ENCODE measurements at places on chromosomes 7 and 10.

DNA sequence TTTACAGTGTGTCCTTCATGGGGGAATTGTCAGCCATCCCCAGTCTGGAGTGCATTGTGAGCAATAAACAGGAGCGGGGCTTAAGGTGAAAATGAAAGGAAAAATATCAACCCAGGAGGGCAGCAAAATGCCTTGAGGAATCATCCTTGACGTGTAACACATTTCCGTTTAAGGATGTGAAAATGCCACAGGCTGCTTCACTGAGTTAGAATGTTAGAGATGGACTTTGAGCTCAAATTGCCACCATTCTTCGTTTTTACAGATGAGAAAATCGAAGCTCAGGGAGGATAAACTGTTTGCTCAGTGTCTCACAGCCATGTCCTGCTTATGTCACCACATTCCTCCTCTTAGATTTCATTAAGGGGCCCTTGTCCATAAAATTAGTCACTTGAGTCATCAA is 23.1 kb downstream of the SORCS3 start:
- no peaks in the 10 kb centered on the region for H3K36me3 ChIP-seq
- DNase-seq: no peak
- H3K4me3 ChIP-seq: no peak overlapping the region
- H3K27ac ChIP-seq: no peak overlapping the region
- H3K4me1 ChIP-seq: no peaks in the 10 kb centered on the region

DNA sequence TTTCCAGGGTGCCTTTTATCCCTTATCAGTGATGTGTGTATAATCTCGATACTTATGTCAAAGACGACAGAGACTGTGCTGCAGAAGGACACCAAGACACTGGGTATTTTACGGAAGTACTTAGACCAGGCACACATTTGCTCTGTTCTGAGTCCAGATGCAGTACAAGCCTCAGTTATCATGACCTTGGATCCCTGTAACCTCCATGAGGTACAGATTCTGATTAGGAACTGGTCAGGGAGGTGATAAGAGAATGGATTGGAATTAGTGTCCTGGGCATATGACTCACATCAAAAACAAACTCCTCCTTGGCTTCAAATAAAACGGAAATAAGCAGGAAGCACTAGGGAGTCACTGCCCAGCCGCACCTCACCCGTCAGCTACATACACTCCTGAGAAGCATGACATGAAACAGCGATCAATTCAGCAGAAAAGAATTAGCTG is 146.5 kb downstream of the SFMBT2 start:
- no peak for DNase-seq
- H3K36me3 ChIP-seq: peaks cover 22% of the 10 kb centered on the region
- H3K4me3 ChIP-seq: no peak overlapping the region
- H3K27me3 ChIP-seq: no peaks in the 10 kb centered on the region
- peaks cover 13% of the 10 kb centered on the region for H3K4me1 ChIP-seq
- no peak overlapping the region for H3K27ac ChIP-seq

DNA sequence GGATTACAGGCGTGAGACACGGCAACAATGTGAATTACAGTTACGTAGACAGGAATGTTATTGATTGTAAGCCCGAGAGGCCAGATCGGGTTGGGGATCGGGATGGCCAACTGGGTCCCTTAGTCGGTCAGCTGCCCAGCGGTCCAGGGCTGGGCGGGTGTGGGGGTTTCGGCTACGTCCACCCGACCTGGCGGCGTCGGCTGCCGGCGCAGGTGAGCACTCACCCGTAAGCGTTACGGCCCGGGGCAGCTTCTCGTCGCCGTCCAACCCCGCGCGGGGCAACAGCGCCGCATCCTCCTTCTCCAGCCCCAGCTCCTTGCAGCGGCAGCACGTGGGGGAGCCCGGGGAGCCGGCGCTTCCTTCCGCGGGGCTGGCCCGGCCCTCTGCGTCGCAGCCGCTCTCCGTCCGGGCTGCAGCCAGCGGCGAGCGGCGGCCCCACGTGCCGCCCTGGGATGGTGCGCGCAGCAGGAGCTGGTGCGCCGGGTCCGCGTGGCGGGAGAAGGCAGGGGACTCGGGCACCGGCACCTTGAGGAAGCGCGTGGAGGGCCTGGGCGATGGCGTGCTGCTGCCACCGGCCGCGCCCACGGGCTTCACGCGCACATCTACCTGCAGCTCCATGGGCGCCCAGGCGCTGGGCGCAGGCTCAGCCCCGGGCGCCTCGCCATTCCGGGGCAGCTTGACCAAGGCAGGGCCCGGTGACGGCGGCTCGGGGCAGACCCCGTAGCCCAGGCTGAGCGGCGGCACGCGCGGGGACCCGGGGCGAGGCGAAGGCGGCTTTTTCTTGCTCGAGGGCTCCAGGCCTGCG is 609 bp downstream of the KLRG2 start:
- no peak overlapping the region for H3K27ac ChIP-seq
- H3K36me3 ChIP-seq: no peaks in the 10 kb centered on the region
- peak overlapping the region; percentile 53 for H3K4me3 ChIP-seq
- H3K4me1 ChIP-seq: no peaks in the 10 kb centered on the region
- H3K27me3 ChIP-seq: no peaks in the 10 kb centered on the region
- DNase-seq: no peak

- H3K4me1 ChIP-seq: no peaks in the 10 kb centered on the region
- no peak overlapping the region for H3K4me3 ChIP-seq
- H3K27me3 ChIP-seq: no peaks in the 10 kb centered on the region
- no peak for DNase-seq
These were observed 309.0 kb upstream of the IMMP2L start for GRCh38 chr7:111871283-111871682.

- no peak overlapping the region for H3K27ac ChIP-seq
- no peaks in the 10 kb centered on the region for H3K4me1 ChIP-seq
- DNase-seq: no peak
These were observed 956.9 kb upstream of the ZNF722 start for GRCh38 chr7:63041786-63042185.

DNA sequence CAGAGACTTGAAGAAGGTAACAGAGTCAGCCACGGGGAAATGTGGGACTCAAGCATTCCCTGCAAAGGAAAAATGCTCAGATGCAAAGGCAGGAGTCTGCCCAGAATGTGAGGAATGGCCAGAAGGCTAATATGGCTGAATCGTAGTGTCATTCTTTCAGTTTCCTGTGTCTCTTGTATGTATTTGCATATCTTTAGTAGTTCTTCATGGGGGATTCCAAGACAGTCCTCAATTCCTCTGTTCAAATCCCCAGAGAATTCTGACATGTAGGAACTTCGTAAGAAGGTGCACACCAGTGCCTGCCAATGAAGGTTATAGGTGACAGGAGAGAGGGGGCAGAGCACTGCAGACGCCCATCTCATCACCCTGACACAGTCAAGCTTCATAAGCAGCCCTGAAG is 154.4 kb downstream of the CACNB2 start:
- H3K4me3 ChIP-seq: no peak overlapping the region
- H3K27ac ChIP-seq: no peak overlapping the region
- H3K4me1 ChIP-seq: no peaks in the 10 kb centered on the region

- peaks cover 48% of the 10 kb centered on the region for H3K4me1 ChIP-seq
- no peak for DNase-seq
- H3K27me3 ChIP-seq: no peaks in the 10 kb centered on the region
These were observed 6.5 kb upstream of the C10orf105 start for GRCh38 chr10:71725998-71726579.

DNA sequence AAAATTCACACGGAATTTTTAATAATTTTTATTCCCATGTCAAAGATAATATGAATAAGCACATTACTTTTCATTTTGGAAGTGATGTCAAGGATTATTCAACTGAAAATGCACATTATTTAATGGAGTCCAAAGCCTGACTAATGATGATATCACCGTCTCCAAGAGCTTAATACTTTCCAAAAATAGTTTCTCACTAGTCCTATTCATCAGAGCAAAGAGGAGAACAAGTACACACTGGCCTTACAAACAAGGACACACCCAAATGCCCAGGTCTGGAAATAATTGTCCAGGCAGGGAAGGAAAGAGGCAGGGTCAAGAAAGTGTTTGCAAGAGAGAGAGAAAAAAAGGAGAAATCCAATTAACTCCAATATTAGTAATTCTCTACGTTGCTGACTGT is 216.8 kb upstream of the CCDC6 start:
- H3K4me1 ChIP-seq: no peaks in the 10 kb centered on the region
- no peak overlapping the region for H3K4me3 ChIP-seq
- no peak for DNase-seq
- H3K27ac ChIP-seq: no peak overlapping the region
- no peaks in the 10 kb centered on the region for H3K36me3 ChIP-seq

DNA sequence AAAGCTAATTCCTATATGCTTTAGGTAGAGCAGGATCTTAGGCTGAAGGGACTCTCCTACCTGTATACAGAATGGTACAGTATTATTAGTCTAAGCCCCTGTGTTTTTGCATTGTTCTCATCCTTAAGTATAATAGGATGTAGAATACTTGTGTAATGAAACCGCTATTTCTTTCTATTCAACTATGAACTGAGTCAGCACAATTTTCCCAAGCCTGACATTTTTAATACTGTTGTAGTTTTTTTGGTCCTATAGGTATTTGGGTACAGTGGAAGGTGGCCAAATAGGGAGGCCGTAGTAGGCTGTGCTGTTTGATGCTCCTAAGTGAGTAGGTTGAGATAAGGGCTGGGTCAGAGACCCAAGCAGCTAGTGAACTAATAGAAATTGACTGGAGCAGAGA is 205.1 kb downstream of the MACC1 start:
- H3K36me3 ChIP-seq: no peaks in the 10 kb centered on the region
- H3K4me1 ChIP-seq: peaks cover 3% of the 10 kb centered on the region
- no peak for DNase-seq
- no peaks in the 10 kb centered on the region for H3K27me3 ChIP-seq
- no peak overlapping the region for H3K4me3 ChIP-seq

GRCh38 chr10:1115607-1115955 is 59.4 kb downstream of the WDR37 start:
- H3K4me1 ChIP-seq: no peaks in the 10 kb centered on the region
- H3K36me3 ChIP-seq: peaks cover 16% of the 10 kb centered on the region
- H3K4me3 ChIP-seq: no peak overlapping the region
- no peak overlapping the region for H3K27ac ChIP-seq

DNA sequence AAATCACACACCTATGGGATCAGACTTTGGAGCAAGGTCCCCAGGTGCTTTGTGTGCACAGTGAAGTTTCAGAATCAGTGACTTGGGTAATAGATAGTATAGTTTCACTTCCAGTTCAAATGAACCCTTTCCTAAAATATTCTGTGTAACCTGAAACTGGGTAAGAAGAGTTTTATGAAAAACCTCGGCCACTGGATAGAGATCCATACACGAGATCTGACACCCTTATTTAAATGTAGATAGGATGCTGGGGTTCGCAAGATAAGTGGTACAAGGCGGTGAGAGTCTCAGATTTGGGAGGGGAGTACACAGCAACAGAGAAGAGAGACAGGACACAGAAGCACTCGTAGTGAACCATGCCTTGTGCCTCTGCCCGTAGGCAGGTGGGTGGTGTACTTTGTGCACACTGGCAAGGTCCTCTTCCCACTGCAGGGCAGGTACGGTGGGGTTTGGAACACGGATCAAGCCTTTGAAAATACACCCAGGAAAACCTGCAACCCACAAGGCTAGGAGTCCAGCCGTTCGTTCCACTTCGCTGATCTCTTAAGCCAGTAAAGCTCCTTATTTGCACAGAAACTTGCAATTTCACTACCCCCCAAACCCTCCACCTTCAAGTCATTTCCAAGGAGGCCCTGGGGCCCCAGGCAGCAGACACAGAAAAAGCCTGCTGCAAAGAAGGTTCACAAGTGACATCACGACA is 162.8 kb downstream of the USP6NL start:
- DNase-seq: peak; percentile 44
- no peaks in the 10 kb centered on the region for H3K27me3 ChIP-seq
- peak overlapping the region; percentile 85 for H3K27ac ChIP-seq
- peaks cover 37% of the 10 kb centered on the region for H3K4me1 ChIP-seq
- no peaks in the 10 kb centered on the region for H3K36me3 ChIP-seq
- H3K4me3 ChIP-seq: peak overlapping the region; percentile 63

- H3K27me3 ChIP-seq: no peaks in the 10 kb centered on the region
- DNase-seq: no peak
These were observed 3.7 kb upstream of the DPYSL4 start for GRCh38 chr10:132183046-132183445.

DNA sequence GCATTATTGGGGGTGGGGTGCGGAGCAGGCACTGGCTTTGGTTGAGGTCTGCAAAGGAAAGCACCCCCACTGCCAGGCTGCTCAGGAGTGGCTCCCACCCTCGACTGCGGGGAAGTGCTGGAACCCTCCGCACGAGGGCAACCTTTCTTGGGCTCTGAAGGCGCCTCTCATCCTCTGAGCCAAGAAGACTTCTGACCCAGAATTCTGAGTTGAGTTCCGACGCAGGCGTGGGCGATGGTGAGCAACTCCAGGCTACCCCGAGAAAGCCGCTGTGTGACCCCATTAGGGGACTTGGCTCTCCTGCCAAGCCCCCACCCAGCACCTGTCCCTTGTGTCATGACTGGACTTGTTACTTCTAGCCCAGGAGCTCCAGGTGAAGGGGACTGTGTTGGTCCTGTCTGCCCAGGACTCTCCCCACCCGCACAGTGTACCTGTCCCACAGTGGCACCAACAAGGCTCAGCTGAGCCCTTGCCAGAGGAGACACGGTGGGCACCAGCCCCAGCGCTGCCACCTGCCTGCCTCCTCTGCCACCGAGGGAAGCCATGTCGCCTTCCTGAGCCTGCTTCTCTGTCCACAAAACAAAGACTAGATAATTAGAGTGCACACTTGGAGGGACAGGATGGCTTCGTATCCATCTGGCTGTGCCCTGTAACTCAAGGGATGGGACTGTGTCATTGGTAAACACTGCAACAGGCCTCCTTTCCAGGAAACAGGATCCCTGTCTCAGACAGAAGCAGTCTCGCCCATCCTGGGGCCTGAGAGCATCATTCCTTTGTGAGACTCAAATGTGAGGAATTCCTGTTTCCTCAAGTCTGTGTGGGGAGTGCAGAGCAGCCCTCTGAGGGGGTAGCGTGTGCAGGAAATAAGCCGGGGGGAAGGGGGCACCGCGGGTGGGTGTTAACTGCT is 128.8 kb downstream of the LHPP start:
- no peaks in the 10 kb centered on the region for H3K27me3 ChIP-seq
- no peak for DNase-seq
- H3K4me3 ChIP-seq: no peak overlapping the region
- no peaks in the 10 kb centered on the region for H3K36me3 ChIP-seq
- H3K27ac ChIP-seq: no peak overlapping the region

DNA sequence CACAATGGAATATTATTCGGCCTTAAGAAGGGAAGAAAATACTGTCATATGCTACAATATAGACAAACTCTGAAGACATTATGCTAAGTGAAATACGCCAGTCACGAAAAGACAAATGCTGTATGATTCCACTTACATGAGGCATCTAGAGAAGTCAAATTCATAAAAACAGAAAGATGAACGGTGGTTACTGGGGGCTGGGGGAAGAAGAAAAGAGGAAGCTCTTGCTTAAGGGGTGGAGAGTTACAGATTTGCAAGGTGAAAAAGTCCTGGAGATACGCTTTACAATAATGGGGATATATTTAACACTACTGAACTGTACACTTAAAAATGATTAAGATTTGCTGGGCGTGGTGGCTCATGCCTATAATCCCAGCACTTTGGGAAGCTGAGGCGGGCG is 49.0 kb downstream of the PSMC2 start:
- no peaks in the 10 kb centered on the region for H3K27me3 ChIP-seq
- H3K4me1 ChIP-seq: no peaks in the 10 kb centered on the region
- no peak overlapping the region for H3K4me3 ChIP-seq
- H3K36me3 ChIP-seq: no peaks in the 10 kb centered on the region

- no peak overlapping the region for H3K27ac ChIP-seq
- no peak overlapping the region for H3K4me3 ChIP-seq
- no peaks in the 10 kb centered on the region for H3K36me3 ChIP-seq
- no peaks in the 10 kb centered on the region for H3K4me1 ChIP-seq
These were observed 472.6 kb downstream of the PLXNA4 start for GRCh38 chr7:132103718-132104117.
